Stimulated activated CD4-positive, alpha-beta T cell treated with anti-CD3 and anti-CD28 coated beads, Interleukin-4, amount 100 ng/mL, for 1 hour (primary cell): ENCODE measurements at places on chromosomes 1 and 21.

GRCh38 chr1:94643819-94644218, 102.3 kb upstream of the F3 start:
- DNase-seq = no peak

DNA sequence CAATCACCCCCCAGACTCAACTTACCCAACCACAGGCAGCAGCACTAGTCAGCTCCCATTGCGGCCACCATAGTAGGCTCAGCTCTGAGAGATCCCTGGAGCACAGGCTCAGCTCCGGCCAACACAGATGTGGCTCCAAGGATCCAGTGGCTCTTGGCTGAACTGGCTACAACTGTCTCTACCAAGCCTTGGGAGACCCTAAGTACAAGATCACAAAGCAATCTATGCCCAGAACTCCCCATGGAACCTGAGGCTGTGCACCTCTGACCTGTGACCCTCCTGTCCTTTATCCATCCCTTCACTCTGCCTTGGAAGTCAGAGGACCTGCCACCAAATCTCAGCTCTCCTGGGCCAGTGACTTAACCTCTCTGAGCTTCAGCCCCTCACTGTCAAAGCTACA, 61.8 kb upstream of the GJB5 start:
- DNase-seq = no peak

DNA sequence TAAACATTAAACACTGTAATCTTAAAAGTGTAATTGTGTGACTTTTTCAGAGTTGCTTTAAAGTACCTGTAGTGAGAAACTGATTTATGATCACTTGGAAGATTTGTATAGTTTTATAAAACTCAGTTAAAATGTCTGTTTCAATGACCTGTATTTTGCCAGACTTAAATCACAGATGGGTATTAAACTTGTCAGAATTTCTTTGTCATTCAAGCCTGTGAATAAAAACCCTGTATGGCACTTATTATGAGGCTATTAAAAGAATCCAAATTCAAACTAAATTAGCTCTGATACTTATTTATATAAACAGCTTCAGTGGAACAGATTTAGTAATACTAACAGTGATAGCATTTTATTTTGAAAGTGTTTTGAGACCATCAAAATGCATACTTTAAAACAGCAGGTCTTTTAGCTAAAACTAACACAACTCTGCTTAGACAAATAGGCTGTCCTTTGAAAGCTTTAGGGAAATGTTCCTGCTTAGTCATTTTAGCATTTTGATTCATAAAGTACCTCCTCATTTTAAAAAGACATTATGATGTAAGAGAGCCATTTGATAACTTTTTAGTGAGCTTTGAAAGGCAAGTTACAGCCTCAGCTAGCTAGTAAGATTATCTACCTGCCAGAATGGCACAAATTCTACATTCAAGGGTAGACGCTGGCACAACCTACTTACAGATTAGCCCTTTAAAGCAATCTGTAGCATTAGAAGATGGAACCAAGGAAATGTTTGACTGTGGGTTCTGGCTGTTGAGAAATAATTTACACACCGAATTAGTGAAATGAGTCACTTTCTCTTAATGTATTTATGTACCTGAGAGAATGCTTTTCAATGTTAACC, 9.4 kb downstream of the SOD1 start:
- DNase-seq = no peak

GRCh38 chr1:188986745-188987417, 1490.8 kb downstream of the BRINP3 start:
- DNase-seq = no peak

GRCh38 chr1:82197606-82198005, 396.9 kb downstream of the ADGRL2 start:
- no peak for DNase-seq

DNA sequence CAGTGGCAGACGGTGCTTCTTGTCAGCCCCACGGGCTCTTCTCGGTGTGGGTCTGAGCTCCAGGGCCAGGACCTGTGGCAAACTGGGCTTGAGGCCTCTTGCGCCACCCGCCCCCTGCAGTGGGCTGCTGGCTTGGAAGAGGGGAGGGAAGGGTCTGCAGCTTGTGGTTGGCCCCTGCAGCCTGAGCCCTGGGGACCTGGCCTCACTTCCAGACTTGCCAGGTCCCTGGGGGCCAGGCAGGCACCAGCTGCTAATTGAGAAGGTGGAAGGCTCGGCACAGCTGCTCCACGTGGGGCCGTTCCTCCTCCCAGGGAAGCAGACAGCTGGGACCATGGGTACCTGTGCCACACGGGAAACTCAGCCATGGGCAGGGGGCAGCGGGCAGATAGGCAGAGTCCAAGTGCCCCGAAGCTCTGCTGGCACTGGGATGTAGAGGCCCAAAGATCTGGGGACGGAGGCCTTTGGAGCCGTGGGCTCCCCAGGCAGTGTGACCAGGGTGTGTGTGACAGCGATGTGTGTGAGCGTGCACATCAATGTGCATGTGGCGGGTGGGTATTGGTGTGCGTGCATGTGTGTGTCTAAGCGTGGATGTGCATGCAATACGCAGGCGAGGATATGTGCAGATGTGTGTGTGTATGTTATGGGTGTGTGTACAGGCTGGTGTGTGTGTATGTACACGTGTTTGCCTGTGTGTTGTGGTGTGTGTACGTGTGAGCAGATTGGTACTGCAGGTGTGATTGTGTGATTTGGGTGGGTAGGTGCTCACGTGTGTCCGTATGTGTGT, 39.3 kb downstream of the TP73 start:
- no peak for DNase-seq

DNA sequence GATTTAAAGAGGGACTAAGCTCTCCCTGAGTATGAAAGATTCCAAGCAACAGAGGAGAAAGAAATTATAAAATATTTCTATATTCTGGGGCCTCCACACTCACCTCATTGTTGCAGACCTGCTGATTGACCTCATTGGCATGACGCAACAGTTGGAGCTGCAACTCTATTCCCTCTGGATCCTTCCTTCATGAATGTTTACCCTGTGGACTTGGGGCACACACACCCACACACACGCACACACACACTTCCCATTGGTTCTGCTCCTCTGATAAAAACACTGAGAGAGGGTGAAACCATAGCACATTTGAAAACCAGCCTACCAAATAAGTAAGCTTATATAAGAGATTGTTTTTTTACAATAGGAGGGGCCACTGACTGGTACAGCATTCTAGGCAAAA, 159.1 kb downstream of the BRINP2 start:
- DNase-seq = no peak

- DNase-seq = no peak
These were observed 160.2 kb downstream of the CYYR1 start for GRCh38 chr21:26412885-26413284.

DNA sequence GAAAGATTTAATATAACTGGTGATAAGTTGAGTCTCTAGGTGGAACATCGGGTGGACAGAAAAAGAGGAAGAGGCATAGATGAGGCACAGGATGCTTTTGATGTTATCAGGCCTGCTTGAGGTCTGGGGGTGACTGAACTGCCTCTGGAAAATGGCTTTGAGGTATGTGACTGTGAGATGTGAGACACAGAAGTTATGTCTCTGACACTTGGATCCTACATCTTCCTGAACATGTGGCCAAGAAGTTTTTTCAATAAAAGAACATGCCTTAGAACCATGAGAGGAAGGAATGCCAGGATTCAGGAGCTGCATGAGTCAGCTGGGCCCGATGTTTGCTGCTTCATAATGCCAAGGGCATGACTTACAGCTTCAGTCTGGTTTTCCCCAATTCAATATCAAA, 11.5 kb upstream of the AIM2 start:
- DNase-seq = no peak

GRCh38 chr1:230985711-230986110, 6.8 kb downstream of the ARV1 start:
- DNase-seq = no peak

GRCh38 chr1:175480343-175480822, 263.0 kb downstream of the TNR start:
- DNase-seq = no peak

DNA sequence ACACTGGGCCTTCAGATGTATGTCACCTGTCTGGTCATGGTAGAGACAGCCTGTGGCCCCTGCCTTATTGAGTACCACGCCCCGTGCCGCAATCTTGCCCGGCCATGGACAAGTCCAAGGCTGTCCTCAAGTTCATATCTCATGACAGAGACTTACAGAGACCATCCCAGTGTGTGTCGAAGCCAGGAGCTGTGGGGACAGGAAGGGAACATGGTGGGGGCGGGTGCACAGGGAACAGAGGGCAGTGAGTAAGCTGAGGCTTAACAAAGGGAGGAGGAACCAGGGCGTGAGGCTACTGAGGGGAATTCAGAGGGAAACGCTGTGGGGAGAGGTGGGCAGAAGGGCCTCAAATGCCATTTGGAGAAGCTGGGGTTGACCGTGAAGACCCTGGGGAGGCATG, 75.8 kb downstream of the ALPL start:
- no peak for DNase-seq

GRCh38 chr1:243892456-243892855, 42.4 kb upstream of the AKT3 start:
- no peak for DNase-seq

DNA sequence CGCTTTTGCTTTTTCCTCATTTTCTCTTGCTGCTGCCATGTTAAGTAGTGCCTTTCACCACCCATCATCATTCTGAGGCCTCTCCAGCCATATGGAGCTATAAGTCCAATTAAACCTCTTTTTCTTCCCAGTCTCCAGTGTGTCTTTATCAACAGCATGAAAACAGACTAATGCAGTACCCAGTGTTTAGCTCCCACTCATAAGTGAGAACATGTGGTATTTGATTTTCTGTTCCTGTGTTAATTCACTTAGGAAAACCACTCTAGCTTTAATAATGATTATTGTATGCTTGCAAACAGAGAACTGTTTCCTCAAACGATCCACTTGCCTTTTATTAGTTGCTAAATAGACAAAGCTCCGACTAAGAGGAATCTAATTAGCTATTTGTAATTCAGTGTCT, 43.3 kb downstream of the IL23R start:
- DNase-seq = no peak

DNA sequence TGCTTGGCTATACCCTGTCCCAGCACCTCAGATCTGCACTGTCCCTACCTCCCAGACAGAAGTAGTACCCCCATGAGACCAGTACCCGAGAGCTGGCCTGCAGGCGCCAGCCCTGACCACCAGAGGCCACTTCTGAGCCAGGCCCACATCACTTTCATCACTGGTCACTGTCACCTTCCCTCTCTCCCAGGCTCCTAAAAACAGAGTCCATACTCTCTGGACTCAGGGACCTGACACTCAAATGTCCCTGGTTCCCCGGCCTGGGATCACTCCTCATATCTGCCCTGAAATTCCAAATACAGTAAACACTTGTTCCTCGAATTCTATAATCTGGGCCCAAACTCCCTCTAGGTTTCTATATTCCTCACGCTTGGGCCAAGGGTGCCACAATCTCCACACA, 18.7 kb downstream of the TMEM53 start:
- no peak for DNase-seq

GRCh38 chr1:30363031-30363430, 360.4 kb downstream of the MATN1 start:
- no peak for DNase-seq

- no peak for DNase-seq
These were observed 28.9 kb downstream of the DISP1 start for GRCh38 chr1:222843469-222844410.

GRCh38 chr1:243968413-243968812, 82.7 kb upstream of the ZBTB18 start:
- no peak for DNase-seq

DNA sequence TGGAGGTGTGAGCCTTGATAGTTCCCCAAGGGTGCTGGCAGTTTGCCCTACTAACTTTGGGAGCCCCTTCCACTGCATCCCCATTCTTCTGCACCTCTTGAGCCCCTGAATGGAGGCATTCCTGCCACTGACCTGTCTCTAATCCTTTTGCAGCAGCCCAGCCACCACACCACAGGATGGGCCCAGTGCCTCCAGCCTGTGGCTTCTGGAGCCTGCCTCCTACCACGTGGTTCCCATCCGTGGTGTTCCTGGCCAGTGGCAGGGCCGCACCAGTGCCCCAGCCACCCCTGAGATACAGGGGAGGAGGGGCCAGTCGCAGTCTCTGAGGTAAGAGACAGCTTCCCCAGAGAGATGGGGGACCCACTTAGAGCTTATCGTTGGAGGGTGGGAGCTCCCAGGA, 14.4 kb downstream of the INAVA start:
- DNase-seq = no peak

GRCh38 chr1:2575801-2576663, 10.5 kb upstream of the PRXL2B start:
- no peak for DNase-seq

DNA sequence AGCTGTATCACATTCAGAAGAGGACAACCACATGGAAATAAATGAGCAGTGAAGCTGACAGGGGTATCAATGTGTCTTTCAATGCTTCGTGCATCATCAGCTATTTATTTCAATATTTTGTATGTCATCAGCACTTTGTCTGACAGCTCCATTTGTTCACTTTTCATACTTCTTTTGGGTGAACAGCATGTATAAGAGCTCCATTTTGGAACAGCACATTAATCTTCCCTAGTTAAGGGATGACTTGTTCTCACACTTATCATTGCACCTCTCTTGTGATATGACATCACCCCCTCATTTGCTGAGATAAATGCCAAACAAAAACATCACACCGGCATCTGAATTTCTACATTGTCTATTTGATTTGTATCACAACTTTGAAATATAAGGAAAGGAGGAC, 190.6 kb upstream of the SAMSN1 start:
- DNase-seq = no peak

- no peak for DNase-seq
These were observed 79.3 kb downstream of the HMCN1 start for GRCh38 chr1:185813401-185813979.

DNA sequence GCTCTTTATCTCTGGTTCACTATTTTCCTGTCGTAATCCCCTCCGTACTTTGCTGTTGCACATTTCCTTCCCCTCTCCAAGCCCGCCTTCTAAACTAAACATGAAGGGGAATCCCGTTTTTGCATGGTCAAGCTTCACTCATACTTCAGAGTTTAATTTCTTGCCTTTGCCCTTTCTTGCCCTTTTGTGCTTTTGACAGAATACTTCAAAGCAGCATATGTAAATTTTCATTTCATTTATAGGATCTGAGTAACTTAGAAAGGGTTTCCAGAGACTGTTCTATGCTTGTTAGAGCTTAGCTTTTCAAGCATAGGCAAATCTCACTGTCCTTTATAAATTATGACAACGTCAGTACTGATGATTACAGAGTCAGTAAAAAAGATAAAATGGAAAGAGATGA, 27.7 kb downstream of the SPATA45 start:
- no peak for DNase-seq
